ENCODE measurements at places on chromosomes 16 and 17.

GRCh38 chr17:58019521-58019920, 12.5 kb upstream of the SRSF1 start:
- no peak for DNase-seq

DNA sequence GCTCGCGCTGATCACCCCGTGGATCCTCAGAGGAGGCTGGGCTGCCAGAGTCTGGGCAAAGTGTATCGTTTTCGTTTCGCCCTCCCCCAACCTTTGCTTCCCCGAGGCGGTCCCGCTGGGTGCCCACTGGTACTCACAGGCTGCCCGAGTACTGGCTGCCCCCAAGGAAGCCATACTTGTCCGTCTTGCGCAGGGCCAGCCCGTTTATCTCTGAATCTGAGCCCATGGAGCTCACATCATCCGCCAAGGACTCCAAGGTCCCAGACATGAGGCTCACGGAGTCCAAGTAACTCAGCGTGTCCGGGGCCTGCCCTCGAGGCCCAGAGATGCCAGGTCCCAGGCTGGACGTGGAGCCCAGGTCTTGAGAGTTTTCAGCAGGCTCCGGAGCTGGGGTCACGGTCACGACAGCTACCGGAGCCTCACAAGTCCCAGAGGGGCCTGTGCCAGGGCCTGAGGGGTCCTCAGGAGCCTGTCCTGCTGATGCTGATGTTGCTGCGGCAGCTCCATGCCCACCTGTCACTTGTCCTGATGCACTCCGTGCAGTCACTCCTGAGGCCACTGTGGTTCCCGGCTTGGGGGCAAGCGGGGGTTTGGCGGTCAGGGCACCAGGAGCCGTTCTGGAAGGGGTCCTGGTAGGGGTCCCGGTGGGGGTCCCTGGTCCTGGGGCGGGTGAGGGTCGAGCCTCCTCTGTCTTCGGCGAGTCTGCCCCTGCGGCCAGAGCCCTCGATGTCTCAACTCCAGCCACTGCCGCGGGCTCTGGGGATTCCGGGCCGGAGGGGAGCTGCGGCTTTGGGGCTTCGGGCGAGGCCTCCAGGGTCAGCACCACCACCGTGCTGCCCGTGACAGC, 980 bp downstream of the TBC1D10B start:
- no peak for DNase-seq

DNA sequence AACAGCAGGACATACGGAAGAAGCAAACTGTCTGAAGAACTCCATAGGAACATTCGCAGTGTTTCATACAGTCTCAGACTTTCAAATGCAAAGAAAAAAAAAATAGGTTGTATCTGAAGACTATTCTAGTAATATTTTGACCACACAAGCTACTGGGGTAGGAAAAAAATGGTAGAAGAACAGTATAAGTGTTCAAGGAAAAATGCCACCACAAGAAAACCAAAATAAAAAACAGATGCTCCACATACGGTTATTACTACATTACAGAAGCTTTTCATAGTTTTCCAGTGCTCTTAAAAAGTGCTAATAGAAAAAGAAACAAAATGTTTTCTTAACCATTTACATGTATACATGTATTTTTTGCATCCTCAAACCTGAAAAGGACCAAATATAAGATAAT, 3.7 kb downstream of the NCOR1 start:
- DNase-seq = no peak

- no peak for DNase-seq
Measured at GRCh38 chr16:84905965-84906460, 86.2 kb downstream of the CRISPLD2 start.

DNA sequence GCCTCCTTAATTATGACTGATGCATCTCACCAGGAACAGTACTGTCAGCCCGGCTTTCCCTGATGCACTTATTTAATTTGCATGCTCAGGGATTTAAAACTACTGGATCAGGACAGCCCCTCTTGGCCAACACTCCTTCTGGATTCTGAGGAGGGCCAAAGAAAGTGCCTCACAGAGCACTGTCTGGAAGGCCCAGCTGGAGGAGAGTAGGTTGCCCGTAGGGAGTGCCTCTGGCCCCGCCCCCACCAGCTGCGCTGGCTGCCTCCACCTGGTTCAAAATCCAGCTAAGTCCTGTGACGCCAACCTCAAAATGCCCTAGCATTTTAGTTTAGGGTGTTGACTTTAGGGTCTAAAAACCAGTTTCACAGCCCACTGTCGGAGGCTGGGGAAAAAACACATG, 49.4 kb upstream of the SREBF1 start:
- no peak for DNase-seq

- no peak for DNase-seq
Measured at GRCh38 chr17:8255499-8255898, 6.4 kb downstream of the PFAS start.

- DNase-seq = no peak
Measured at GRCh38 chr16:22098405-22099255, 6.3 kb downstream of the VWA3A start.

DNA sequence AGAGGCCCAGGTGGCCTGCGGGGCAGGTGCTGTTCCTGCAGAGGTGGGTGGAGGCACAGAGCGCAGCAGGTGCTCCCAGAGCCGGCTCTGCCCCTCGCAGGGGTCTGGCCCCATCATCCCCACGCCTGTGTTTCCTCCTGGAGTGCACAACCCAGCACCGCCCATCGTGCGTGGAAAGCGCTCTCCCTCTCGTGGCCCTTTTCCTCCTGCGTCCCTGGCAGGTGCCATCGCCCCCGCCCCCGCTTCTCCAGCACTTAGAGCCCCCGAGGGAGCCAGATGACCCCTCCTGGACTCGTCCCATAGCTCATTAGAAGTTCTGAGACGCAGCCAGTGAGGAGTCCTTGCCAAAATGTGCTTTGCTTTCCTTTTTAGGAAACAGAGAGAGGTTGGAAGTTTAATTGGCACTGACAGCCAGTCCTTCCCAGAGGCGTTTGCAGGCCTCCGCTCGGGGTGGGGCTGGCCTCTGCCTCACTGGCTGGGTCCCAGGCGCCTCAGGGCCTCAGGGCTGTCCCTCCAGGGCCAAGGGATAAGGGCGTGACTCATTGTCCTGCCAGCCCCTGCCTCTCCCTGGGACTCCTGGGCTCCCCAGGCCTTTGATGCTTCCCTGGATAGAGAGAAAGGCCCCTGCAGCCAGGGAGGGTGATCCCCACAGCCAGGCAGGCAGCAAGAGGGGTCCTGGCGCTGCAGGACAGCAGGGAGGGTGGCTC, 32.2 kb upstream of the CHMP6 start:
- no peak for DNase-seq

- no peak for DNase-seq
Measured at GRCh38 chr17:15180121-15180561, 85.0 kb downstream of the PMP22 start.

DNA sequence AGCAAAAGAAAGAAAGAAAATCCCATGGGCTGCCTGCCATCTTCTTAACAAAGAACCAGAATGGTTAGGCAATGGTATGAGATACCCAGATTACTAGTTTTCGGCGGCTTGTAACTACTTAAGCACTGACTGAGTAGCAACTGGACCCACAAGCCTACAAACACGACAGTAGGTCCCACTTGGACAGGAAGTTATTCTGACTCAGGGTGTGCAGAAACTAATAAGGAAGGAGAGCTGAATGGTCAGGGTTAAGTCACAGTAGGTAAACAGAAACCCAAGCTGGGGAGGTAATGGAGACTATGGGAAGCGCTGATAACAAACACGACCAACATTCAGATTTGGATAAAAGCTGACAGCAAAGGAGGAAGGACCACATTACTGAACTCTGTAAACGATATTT, 10.4 kb upstream of the HLF start:
- DNase-seq = no peak

DNA sequence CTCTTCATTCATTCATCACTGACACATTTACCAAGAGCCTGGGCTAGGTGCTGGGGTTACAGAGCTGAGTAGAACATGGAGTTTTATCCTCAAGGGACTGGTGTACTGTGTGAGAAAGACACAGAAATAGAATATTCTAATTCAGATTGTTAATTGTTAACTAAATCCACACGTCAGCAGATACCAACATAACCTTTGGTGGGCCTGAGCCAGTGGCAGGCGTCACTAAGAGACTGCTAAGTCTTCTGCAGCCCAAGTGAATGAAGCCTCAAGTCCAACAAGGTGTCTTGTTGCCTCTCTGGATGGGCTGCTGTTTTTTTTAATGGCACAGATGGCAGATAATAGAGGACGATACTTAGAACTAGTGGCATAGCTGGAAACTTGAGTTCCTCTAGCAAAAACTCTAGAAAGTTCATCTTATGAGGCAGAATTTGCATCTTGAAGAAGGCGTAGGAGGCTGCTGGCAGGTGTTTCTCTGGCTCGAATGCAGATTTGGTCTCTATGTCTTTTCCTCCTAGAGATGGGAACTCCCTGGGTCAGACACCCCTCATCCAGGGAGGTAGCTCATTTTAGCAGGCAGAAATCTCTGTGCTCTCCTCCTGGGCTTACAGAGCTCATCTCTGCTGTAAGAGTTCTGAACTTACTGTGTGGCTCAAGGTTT, 179.5 kb downstream of the NTN1 start:
- no peak for DNase-seq

DNA sequence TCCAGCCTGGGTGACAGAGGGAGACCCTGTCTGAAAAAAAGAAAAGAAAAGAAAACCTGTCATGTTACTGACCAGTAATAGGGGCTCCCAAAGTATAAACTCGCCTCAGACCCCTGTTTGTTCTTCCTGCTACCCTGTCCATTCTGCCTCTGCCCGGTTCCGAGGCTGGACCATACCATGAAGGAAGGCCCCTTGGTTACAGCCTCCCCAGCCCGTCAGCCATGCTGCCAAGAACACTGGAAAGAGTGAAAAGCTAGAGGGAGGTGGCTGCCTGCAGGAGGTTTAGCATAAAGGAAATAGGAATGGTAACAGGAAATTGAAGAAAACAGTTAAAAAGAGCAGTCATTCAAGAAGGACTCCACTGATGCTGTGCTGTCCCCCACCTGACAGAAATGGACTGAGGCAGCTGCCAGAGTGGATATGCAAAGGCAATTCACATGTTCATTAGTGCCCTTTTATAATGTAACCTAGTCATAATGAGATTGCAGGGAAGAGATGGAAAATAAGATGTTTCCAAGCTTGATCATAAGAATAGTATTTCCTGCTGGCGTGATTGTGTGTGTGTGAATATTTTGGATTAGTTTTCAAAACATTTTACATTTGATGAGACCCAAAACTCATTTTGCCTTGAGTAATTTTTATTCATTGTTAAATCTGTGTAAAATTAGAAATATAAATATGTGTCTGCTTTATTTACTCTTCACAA, 102.6 kb downstream of the GOSR1 start:
- no peak for DNase-seq

DNA sequence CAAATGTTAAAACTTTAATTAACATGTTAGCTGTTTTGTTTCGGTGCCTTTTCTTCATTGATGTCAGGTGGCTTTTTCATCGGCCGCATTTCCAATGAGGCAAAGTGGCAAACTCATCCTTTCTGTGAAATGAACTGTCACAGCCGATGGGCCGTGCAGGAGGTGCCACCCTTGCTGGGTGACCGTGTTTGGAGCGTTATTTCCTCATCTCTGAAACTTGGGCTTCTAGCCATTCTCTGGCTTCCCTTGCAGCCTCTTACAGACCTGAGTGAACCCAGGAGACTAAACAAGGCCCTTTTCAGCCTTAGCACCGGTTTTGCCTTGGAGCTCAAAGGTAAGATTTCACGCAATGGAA, 42.2 kb upstream of the PRSS54 start:
- DNase-seq = no peak

- no peak for DNase-seq
Measured at GRCh38 chr17:27974531-27975145, 67.8 kb upstream of the NLK start.

DNA sequence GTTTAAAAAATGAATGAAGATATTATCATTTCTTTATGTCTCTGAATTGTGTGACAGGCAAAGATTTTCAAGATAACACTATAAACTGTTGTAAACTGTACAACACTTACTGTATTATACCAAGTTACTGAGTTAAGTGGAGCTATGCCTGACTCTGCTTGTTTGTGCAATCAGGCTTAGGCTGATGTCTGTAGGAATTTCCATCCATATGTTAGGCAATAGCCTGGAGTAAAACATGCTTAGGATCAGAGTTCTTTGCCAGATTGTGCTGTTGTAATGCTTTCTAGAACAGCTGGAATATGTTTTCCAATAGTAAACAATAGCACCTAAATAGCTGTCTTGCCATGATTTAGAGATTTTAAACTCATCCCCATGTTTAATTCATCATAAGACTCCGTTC, 1496.7 kb downstream of the CDH11 start:
- DNase-seq = no peak

GRCh38 chr16:74606521-74607309, at the start of gene GLG1:
Gene GLG1 (minus strand): TSS chr16:74607114. CDS start chr16:74607094, 20 bp downstream.
- peak; percentile 89 for DNase-seq
